ENCODE measurements at places on chromosomes 13 and 19. TPM values are rescaled to one million over a fixed set of nuclear protein-coding genes. Genes with fewer than 3 reads are reported as not detected.

DNA sequence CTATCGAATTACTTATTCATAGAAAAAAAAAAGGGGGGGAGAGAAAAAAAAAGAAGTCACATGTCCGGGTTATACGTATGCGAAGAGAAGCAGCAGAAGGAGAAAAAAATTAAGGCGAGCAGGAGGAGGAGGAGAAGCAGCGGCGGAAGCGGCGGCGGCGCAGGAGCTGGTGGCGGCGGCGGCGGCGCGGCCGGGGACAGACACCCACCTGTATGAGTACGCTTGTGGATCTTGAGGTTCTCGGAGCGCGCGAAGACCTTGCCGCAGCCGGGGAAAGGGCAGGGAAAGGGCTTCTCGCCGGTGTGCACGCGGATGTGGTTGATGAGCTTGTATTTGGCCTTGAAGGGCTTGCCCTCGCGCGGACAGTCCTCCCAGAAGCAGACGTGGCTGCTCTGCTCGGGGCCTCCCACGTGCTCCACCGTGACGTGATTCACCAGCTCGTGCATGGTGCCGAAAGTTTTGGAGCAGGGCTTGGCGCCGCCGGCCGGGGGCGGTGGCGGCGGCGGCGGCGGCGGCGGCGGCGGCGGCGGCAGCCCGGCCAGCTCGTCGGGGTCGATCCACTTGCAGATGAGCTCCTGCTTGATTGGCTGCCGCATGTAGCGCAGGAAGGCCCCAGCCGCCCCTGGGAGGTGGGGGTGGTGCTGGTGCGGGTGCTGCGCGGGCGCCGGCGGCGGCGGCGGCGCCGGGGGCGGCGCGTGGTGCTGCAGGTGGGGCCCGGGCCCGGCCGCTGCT lies 1.5 kb downstream of the ZIC5 start:
- DNase-seq = no peak

DNA sequence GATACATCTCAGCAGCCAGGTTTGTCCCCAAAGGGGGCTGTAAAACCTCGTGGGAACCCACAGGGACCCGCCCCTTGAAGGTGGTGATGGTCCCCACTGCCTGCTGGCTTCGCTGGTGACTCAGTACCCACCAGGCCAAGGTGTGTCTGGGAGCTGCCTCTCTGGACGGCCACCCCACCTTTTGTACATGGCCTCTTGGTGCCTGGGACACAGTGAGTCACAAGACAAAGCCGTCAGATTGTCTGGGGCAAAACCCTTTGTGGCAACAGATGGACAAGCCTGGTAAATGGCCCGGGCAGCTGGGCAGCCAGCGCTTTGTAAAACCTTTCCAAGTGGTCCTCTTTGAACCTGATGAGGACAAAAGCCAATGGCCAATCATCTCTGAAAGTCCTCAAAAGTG lies 27.9 kb upstream of the KLF2 start:
- DNase-seq = no peak

DNA sequence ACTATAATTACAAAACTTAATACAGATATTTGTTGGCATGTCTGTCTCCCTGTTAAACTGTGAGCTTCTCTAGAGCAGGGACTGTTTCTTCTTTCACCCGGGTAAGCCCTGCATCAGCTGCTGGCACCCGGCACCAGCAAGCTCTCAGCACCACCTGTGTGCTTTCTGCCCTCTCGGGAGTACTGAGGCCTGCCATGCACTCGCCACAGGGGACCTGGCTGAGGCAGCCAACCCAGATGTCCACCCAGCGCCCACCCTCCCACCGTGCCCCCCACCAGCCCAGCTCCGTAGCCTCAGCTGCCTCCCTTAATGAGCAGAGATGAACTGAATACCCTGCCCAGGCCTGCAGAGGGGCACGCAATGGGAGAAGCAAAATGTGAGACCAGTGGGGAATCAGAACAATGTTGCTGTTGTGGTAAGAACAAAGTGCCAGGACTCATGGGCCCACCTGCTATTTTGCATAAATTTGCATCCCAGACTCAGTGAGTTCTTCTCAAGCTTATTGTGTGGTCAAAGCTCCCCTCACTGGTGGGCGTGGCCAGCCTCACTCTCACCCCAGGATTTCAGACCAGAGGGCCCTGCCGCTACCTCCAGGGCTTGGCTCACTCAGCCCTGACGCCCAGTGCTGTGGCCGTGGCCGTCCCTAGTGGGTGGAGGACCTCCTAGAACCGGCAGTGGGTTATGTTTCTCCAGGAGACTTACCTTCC lies 14.6 kb upstream of the SERPINE3 start:
- DNase-seq = no peak

DNA sequence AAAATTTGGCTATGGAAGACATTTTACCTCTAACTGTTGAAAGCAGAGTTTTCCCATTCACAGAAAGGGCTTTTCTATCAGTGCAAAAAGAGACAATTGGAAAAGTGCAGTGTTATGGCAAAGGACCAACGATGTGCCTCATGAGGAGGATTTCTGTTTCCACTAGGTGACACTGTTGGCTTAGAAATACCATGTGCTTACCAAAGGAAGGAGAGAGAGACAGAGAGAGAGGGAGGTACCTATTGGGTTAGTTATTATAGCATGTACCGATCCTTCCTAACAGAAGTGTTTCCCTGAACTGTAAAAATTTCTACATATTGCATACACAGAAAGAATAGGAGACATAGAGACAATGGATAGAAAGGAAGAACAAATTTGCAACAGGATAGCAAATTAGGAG lies 23.9 kb upstream of the PSG4 start:
- DNase-seq = peak; percentile 12

DNA sequence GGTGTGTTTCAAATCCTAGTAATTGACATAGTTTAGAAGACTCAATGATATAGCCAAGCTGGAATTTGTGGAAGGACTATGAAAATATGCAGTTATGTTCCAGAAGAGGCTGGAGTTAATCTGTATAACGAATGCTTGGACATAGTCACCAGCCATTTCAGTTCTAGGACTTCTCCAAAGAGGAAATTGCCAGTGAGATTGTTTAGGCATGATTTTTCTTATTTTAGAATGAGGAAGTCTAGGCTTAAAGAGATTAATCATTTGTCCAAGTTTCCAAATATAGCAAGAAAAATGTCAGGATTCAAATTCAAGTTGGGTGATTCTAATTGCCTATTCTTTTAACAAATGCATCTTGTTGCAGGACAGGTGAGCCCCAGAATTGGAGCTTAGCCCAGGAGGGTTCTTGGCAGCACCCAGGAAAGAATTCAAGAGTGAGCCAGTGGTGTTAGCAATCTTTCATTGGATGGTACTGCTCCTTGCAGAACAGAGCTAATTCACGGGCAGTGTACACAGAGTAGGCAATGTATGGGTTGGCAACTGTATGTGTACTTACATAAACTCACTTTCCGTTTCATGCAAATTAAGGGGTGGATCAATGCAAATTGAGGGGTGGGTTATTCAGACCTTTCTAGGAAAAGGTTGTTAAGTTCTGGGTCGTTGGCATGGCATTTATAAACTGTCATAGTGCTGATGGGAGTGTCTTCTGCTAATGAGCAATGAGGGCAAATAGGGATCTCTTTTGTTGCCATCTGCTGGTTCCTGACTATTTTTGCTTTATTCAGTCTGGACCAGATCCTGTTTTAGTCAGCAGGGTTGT lies 763.1 kb upstream of the SLITRK1 start:
- DNase-seq = peak; percentile 92

DNA sequence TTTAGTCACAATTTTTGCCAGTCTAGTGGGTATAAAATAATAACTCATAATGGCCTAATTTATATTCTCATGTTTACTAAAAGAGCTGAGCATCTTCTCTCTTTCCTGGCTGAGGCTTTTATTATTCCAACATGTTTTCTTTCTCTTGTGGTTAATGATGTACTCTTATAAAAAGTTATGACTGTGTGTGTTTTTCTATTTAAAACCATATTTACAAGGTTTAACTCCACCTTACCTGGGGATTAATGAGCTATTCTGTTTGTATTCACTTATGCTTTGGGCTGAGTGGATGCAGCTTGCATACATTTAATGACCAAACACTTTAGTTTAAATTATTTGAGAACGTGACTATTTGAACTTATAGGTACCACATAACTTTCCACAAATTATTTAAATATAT lies 1365.7 kb upstream of the SLC10A2 start:
- no peak for DNase-seq

- DNase-seq = no peak
These were observed 5.7 kb downstream of the TLE5 start for GRCh38 chr19:3056417-3057088.

- DNase-seq = no peak
These were observed 605.8 kb downstream of the PCDH9 start for GRCh38 chr13:66624302-66624701.

ZNF701 gene
- total RNA-seq = 15.6 TPM

GNG7 gene
- 1.8 TPM for total RNA-seq

CYP4F3 gene
- total RNA-seq = not detected

CYP4F12 gene
- not detected for total RNA-seq

ZNF66 gene
- 7.5 TPM for total RNA-seq

NOVA2 gene
- 10.7 TPM for total RNA-seq
